ENCODE measurements at places on chromosomes 2 and 18. TPM values are rescaled to one million over a fixed set of nuclear protein-coding genes. Genes with fewer than 3 reads are reported as not detected.

DNA sequence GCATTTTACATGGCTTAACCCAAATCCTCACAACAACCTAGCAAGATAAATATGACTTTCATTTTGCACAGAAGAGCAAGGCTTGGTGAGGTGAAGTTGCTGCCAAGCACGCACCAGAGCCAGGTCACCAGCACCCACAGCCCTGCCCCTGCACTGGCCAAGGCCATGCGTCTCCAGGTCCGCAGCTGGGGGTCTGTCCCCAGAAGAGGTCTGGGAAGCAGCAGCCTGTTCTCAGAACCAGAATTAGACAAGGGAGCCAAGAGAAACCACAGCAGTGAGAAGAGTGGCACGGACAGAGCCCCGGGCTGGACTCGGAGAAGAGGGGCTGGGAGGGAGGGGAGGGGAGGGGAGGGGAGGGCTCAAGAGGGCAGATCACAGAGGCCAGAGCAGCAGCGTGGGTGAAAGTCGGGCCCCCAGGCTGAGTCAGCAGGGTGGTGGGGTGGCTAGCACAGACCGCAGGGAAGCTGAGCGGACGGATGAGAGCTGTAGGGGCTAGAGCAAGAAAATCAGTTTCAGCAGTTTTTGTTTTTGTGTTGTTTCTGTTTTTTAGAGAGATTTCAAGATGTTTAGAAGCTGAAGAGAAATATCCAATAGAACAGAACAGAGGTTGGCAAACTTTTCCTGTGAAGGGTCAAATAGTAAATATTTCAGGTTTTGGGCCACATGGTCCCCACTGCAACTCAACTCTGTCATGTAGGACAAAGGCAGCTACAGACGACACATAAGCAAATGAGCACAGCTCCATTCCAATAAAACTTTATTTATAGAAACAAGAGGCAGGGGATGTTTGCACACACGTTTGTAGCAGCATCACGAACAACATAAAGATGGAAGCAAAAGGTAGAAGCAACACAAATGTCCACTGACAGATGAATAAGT, 7.4 kb upstream of the MTERF4 start:
- no peaks in the 10 kb centered on the region for H3K27me3 ChIP-seq
- H3K4me1 ChIP-seq, result peaks cover 35% of the 10 kb centered on the region
- H3K36me3 ChIP-seq, result no peaks in the 10 kb centered on the region
- H3K4me3 ChIP-seq, result no peak overlapping the region

DNA sequence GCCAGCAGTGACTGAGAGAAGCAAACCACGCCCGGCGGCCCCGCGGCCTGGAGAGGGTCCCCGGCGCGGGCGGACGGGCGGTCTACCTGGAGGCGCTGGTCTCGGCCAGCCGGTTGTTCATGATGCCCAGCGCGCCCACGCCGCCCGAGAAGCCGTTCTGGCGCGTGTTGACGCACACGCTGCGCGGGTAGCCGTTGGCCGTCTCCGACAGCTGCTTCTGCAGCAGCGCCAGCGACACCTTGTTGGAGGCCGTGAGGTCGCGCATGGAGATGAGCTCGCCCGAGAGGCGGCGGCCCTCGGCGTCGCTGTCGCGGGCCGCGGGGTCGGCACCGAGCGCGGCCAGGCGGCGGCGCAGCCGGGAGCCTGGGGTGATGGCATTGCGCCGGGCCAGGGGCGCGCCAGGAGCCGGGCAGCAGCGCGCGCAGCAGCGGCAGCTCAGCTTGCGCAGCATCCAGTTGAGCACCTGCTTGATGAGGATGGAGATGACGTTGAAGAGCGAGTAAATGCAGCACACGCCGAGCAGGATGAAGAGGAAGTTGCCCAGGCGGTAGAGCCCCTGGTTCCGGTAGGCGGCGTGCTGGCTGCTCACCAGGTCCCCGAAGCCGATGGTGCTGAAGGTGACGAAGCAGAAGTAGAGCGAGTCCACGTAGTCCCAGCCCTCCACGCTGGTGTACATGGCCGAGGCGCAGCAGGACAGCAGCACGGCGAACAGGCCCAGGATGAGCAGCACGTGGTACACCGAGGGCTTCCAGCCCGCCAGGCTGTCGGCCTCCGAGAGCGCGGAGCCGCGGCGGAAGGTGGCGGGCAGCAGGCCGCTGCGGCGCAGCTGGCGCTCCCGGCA, 118.1 kb downstream of the MSH2 start:
- peaks cover 69% of the 10 kb centered on the region for H3K4me1 ChIP-seq
- H3K27ac ChIP-seq, result peak overlapping the region; percentile 93
- peaks cover 42% of the 10 kb centered on the region for H3K36me3 ChIP-seq

The GRB14 gene
- total RNA-seq, result not detected

The RNF25 gene
- 27.3 TPM for total RNA-seq

The IL1B gene
- total RNA-seq, result not detected

DNA sequence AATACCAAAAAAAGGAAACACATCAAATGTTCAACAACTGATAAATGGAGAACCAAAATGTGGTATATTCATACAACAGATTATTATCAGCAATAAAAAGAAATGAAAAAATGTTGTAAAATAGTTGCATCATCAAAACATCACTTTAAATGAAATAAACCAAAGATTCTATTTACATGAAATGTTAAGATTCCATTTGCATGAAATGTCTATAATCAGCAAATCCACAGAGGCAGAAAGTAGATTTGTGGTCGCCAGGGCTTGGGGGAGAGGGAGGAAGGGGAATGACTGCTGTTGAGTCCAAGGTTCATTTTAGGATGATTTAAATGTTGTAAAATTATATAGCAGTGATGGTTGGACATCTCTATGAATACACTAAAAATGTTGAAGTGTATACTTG, 181.9 kb downstream of the RTP5 start:
- DNase-seq, result no peak
- H3K36me3 ChIP-seq, result no peaks in the 10 kb centered on the region
- H3K27me3 ChIP-seq, result no peaks in the 10 kb centered on the region
- no peak overlapping the region for H3K27ac ChIP-seq

The CXCR1 gene
- total RNA-seq, result not detected

The SULT1C2 gene
- not detected for total RNA-seq

Measured in Karpas-422 (cell line).